ENCODE measurements at places on chromosomes 7 and 10.

GRCh38 chr7:132511387-132511786 lies 64.9 kb downstream of the PLXNA4 start:
- DNase-seq = no peak

DNA sequence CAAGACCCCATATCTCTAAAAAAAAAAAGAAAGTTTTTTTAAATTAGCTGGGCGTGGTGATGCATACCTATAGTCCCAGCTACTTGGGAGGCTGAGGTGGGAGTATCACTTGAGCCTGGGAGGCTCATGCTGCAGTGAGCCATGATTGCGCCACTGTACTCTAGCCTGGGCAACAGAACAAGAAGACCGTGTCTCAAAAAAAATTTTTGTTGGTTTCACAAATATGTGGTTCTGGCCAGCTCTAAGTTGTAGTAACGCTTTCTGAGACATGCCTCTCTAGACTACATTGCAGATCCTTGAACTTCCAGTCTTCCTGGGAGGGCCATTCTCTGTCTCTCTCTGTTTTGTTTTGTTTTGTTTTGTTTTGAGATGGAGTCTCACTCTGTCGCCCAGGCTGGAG lies 24.6 kb upstream of the RHBDD2 start:
- DNase-seq = no peak

GRCh38 chr7:57178768-57179139 lies 46.5 kb upstream of the ZNF479 start:
- DNase-seq = no peak

DNA sequence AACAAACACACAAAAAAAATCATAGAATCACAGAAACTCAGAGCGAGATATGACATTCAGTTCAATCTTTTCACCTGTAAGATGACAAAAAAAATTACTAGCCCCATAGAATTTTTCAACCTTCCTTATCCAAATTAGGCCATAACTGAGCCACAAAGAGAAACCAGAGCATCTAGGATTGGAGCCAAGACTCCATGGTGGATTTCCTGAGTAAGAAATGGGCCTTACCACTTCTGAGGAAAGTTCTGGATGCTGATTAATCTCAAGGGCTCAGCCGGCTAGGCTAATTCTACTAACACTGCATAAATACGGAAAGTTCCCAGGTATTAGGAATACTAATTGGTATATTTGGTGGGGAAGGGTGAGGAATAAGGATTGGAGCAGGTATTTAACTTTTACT lies 16.8 kb downstream of the LIPM start:
- no peak for DNase-seq

DNA sequence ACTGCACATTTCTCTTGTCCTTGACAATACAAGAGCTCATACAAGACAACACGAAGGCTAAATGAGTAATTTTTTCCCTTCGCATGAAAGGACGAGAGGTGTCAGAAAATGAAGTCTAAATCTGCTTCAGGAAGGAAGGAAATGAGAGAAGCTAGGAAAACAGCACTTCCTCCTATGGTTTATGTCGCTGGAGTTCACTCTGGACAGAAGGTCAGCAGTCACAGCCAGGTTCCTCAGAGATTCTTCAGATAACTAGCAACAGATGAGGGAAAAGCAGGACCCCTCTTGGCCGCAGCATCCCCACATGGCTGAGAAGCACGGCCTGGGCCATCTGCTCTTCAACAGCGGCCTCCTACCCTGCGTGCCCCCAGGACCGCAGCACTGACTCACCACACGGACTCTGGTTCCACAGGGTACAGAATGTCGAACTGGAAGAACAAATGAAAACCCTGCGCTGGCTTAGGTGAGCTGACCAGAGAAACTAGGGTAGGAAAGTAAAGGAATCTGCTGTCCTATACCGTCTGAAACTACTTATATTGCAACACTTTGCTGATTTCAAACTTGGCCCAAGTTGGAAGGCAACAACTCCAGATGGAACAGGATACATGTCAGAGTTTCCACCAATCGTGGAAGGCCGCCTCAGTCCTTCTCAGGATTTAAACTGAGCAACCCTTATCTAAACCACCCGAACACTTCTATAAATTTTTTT lies 26.3 kb downstream of the DNMBP start:
- peak; percentile 84 for DNase-seq

DNA sequence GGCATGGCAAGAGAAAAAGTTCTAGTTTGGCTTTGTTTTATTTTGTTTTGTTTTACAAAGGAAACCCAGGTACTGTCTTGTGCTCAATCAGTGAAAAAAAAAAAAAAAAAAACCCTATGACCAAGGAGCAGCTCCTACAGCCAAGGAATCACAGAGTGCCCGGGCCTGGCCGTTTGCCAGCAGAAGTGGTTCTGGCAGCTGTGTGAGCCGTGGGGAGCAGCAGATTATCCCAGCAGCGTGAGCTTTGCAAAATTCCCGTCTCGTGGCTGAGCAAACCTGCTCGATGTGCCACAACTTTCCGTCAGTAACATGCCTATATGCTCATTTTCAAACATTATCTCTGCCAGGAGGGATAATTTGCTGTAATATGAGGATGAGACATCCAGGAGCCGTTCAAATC lies 293.7 kb downstream of the POU6F2 start:
- no peak for DNase-seq

DNA sequence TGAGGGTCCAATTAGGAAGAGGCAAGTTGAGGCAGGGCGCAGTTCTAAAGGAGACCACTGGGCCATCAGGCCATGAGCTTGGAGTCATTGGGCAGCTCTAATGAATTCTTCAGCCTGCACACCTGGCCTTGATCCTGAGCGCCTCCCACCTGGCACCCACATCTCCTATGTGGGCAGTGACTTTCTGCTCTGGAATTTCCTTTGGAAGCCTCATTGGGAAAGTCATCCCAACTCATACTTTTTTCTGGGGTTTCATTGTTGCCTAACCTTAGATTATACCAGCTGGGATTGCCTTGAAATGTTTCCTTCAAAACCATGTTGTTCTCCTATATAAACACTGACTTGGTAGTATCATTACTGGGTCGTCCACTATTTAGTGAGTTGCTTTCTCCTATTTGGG lies 54.1 kb downstream of the PLPP4 start:
- DNase-seq = no peak

GRCh38 chr7:159172400-159172799 lies 27.7 kb upstream of the VIPR2 start:
- DNase-seq = no peak

DNA sequence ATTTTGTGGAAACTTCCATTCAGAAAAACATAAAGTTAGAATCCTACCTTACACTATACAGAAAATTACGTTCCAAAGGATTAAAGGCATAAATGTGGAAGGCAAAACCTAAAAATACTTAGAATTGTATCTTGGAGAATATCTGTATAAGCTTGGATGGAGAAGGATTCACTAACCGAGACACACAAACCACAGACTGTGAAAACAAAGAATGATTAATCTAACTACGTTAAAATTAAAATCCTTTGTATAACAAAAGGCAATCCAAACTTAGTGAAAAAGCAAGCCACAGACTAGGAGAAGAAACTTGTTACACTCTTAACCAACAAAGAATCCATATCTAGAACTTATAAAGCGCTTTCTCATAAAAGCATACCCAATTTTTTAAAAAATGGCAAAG lies 678.8 kb downstream of the INHBA start:
- no peak for DNase-seq

- no peak for DNase-seq
These were observed 256.4 kb upstream of the PHYHIPL start for GRCh38 chr10:58919927-58920654.

DNA sequence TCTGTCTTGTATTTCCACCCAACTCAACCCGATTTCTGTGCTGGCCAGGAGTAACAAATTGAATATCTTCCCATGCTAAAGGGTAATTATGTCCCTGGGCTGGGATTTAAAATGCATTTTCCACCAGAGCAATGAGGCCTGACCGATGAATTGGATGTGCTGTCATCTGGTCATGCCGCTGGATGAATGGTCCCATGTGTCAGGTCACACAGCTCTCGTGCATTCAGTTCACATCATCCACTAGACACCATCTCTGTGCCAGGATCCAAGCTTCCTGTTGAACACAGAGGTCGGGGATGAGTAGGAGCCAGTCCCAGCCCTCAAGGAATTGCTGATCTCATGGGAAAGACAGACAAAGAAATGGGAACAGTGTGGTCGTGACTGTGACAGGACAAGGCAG lies 200.8 kb downstream of the ADRA2A start:
- no peak for DNase-seq

DNA sequence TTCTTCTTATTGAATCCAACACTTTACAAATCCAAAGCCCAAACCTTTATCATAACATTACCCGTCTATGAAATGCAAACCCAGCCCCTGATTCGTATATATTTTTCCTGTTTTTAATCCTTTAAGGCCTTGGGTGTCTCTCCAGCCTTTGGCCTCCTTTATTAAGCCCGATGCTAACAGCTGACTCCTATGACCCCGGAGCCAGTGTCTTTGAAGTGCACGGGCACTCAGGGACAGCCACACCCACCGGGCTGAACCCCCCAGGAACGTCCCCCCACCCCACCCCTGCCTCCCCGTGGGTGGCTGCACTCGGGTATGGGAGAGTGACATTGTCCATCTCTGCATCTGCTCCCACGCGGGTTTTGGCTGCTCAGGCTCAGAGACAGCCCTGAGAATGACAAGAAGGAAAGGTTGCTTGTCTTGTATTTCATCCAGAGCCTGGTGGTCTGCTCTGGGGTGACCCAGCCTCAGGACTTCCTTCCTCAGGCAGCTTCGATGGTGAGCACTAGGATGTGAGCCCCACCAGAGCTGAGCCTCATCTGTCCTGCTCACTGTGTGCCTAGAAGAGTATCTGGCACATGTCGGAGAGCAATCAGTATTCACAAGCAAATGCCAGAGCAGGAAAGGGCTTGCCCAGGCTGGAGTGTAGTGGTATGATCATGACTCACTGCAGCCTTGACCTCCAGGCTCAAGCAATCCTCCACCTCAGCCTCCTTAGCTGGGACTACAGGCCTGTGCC lies 210.4 kb downstream of the SKIDA1 start:
- peak; percentile 75 for DNase-seq

DNA sequence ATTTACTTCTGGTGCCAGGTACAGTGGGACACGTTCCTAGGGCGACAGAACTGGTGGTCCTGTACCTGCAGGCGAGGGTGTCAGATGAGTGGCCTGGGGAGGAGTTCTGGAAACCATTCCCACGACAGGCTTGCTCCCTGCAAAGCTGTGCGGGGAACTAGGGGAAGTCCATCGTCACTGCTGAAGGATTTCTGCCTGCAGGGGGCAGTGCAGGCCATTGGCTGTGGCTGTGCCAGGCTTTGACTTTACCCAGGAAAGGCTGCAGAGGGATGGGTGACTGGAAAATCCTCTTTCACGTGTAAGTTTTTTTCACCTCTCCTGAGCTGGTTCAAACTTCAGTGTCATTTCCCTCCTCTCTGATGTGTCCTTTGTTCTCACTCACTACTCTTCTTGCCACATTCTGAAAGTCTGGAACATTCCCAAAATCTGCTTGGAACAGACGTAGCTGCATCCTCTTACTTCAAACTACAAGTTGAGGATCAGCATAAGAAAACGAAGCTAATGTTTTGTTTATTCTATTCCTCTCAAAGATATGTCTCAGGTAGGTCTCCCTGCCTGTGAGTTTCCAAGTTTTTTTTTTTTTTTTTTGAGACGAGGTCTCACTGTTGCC lies 126.5 kb downstream of the SH2D4B start:
- peak; percentile 77 for DNase-seq

GRCh38 chr10:86261941-86262687 lies 104.5 kb downstream of the GRID1 start:
- DNase-seq = peak; percentile 3

- DNase-seq = no peak
These were observed 271.7 kb upstream of the C7orf33 start for GRCh38 chr7:148318838-148319237.

DNA sequence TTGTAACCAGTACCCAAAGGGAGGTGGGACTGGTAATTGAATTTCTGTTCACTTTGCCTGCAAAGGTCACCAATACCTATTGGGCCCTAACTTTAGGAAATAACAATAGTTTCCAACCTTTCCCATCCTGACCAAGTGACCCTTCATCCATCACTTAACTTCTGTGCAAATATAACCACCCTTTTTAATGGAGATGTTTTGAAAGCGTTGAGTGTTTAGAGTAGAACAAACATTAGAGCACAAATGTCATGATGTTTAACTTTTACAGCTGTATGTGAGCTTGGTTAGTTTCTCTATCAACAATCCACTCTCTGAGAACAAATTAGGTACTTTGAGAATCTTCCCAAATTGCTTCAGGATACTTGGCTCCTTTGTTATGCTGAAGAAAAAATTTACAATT lies 66.4 kb downstream of the MET start:
- no peak for DNase-seq

DNA sequence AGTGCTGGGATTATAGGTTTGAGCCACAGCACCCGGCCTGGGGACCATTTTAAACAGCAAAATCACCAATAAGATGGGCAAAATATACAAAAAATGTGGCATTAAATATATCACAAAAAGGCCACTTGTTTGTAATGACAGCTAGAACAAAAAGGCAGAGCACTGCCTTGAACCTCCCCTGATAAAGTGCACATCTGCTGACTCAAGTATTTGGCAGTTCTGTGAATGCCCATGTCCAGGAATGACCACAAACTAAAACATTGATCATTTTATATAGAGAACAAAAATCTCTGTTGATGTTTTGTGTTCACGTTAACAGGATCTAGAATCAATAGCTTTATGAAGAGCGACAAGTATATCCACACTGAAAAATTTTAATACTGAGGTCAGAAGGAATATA lies 21.5 kb downstream of the HERC4 start:
- DNase-seq = no peak

DNA sequence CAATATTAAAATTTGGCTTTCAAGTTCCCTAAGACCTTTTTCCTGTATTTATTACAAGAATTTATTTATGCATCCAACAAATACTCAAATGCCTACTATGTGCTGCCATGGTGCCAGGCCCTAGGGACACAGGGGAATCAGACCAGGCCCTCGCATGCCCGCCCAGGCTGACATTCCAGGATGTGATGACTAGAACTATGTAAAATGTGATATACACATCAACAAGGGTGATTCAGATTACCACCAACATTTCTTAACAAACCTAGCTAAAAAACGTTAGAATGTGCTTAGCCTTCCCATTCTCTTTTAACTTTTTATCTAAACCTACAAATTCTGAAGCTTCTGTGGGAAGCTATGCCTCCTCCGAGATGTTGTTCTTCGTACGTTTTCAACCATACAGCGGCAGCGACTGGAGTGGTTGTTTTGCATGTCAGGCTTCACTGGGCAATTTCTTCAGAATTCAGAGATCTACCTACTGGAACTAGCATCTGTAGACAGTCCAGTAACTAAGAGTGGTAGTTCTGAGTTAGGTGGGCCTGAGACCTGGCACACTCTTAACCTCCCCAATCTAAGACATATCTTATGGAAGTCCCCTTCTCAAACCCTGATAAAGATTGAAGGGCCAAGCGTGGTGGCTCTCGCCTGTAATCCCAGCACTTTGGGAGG lies 22.1 kb downstream of the GNA12 start:
- DNase-seq = peak; percentile 84

Measured in lung microvascular endothelial cell (primary cell).